ENCODE measurements at places on chromosomes 5 and 9. TPM values are rescaled to one million over a fixed set of nuclear protein-coding genes. Genes with fewer than 3 reads are reported as not detected.
A peak's percentile ranks its signal among the peaks of the same experiment; 100 is the strongest.

Gene ACOT12
- not detected for total RNA-seq

Gene GADD45G
- 3.2 TPM for total RNA-seq

Gene PCDHGB7
- total RNA-seq: 0.68 TPM

Gene SAXO1
- 0.28 TPM for total RNA-seq

Gene TNC
- not detected for total RNA-seq

Gene IL9
- not detected for total RNA-seq

Gene GDNF
- not detected for total RNA-seq

Gene KCNV2
- total RNA-seq: not detected

Gene SPATA6L
- 4.7 TPM for total RNA-seq

Gene FOXI1
- 0.18 TPM for total RNA-seq

Gene FAT2
- total RNA-seq: not detected

Gene PCDHB13
- total RNA-seq: not detected

Gene MARCHF3
- total RNA-seq: 11.2 TPM

Gene NIM1K
- total RNA-seq: 0.40 TPM

GRCh38 chr5:94778732-94779131 is 160.3 kb downstream of the SLF1 start:
- DNase-seq: no peak

DNA sequence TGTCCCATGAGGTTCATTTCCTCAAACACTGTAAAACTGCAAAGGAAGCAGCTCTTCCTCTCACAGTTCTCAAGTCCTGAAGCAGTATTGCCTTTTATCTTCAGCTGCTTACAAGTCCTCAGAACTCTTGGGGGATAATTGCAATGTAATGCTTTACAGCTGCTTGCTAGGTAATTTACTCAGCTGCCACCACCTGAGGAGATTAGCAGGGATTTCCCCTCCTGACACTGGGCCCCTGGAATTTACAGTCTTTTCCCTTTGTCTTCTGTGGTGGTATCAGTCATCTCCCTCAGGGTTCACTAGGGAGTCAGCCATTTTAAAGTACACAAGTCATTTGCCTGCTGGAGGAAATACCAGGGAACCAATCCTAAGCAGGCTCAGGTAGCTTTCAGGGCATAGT is 754.3 kb upstream of the GRAMD2B start:
- no peak for DNase-seq

DNA sequence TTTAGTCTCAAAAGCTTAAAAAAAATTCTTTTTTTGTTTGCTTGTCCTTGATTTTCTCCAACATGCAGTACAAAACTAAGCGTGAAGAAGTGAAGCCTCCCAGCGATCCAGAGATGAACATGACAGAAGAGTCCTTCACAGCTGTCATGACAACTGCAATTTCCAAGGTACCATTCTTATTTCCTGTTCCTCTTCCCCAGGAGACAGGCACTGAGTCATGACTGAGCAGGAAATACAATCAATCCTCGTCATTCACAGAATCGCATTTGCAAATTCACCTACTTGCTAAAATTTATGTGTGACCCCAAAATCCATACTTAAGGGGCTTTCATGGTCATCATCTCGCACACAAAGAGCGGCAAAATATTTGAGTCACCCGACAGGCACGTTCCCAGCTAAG is 77.3 kb downstream of the SLC1A1 start:
- no peak for DNase-seq

DNA sequence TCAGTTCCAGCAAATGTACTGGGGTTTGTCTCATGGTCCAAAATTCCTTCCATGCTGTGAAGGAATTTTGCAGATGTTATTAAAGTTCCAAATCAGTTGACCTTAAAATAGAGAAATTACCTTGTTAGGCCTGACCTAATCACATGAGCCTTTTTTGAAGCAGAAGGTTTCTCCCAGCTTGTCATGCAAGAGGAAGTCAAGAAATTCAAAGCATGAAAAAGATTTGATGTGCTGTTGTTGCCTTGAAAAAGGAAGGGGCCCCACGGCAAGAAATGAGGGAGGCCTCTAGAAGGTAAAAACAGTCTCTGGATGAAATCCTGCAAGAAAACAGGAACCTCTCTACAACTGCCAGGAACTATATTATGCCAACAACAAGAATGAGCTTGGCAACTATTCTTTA is 24.2 kb upstream of the HAPLN1 start:
- no peak for DNase-seq

DNA sequence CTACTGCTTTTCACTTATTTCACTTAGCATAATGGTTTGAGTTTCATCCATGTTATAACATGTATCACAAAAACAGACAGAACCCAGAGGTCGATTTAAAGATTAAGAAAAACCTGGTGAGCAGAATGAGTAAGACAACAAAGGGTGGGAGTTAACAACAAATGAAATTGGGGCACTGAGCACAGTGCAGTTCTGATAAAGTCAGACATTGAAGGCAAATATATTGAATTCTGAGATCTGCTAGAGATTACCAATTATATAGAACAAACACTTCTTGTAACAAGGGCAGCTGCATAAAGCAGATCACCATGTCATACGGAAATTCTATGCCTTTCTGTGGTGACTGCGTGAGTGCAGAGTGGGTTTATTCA is 517.3 kb upstream of the RORB start:
- no peak for DNase-seq

GRCh38 chr9:18861609-18862544 is 171.1 kb downstream of the SAXO1 start:
- no peak for DNase-seq

GRCh38 chr9:125580701-125581286 is 126.2 kb downstream of the MAPKAP1 start:
- no peak for DNase-seq

DNA sequence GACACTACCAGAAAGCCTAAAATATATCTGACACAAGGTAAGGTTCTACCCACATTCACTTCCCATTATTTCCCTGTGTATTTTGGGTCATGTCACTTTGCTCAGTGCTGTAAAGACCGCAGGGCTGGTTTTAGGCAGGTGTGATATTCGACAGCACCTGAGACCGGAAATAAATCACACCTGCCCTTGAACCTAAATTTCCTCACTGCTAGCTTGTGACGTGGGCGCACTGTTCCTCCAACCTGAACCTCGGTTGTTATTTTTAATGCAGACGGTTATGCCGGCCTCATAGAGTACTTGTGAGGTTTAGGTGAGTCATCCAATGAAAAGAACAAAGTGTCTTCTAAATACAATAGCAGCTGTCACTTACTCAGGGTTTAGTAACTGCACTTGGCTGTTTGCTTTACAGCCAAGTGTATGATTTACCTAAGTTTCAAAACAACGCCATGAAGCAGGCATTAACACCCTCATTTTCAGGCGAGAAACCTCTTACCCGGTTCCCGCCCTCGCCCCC is 20.7 kb upstream of the ZNF782 start:
- peak; percentile 64 for DNase-seq

- DNase-seq: no peak
These were observed 19.3 kb upstream of the SLC25A51 start for GRCh38 chr9:37923118-37923795.

Measured in natural killer cell (primary cell).